Fibroblast of skin of left biceps (primary cell): ENCODE measurements at places on chromosomes 4 and X.

DNA sequence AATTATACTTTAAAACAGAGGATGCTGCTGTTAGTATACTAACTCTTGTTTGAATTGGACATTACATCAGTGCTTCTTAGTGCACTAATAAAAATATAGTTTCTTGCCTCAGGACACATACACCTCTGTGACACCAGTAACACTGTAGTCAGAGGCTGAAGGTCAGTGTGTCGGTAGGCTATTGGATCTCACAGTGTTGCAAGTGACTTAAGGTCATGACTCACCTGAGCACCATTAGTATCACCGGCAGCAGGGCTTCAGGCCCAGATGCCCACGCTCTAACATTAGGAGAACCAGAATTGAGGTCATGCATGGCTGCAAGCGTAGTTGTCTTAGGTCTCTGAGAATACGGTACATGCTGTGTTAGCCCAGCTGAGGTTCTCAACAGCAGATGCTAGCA lies 15.2 kb downstream of the ETDC start:
- no peak for DNase-seq

DNA sequence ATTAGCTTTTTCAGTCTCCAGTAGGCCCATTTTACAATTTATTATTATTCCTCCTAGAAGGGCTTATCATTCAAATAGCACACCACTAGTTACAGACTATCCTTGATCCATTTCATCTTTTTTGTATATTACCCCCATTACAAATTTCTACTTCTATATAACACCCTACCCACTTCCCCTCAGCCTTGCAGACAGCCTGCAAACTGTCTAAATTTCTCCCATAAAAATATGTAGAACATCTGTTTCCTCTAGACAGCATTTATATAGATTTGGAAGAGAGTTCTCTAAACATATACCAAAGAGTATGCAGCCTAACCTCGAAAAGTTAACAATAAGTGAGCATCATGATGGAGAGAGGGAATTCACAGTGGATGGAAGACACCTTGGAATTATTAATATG lies 30.8 kb downstream of the COMMD8 start:
- no peak for DNase-seq

DNA sequence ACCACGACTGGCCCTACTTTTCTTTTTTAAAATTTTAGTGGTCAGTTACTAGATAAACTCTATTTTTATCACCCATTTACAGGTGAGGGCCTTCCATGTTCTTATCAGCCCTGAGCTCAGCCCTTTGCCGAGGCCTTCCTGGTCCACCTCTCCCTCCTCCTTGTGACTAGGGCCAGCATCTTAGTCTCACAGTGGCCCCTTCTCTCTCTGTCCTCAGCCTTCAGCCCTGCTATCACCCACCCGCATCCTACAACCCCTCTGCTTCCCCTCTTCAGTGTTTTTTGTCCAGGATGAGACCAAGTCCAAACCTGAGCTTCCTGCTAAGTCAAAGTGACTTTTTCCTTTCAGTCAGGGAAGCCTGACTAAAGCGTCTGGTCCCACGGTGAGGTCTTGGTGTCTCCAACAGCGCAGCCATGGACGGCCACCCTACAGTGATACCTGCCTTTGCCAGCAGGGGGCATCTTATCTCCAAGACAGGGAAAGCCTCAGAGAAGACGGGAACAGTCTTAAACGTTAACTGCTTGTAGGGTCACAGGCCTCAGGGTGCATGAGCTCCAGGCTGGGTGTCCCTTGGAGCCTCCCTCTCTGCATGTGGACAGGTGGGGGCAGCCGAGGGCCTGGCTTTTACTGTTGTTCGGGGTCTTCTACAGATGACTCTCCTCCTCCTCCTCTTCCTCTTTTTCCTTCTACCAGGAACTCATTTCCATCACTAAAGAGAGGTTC lies 11.7 kb upstream of the GAGE10 start:
- DNase-seq, result no peak

DNA sequence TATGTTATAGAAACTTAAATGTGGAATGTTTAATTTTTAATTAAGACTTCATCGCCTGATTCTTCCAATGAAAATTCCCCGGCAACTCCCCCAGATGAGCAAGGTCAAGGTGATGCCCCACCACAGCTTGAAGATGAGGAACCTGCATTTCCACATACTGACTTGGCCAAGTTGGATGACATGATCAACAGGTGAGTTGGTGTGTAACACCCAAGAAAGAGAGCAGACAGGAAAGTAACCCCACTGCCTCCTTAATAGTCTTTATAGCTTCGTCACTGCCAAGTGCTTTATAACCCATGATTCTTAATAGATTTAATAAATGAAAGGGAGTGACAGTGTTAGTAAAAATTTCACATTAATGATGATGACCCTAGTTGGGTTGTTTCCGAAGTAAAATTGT lies 43.7 kb downstream of the USP9X start:
- DNase-seq, result no peak

- no peak for DNase-seq
Measured at GRCh38 chrX:123968383-123969050, 7.0 kb downstream of the STAG2 start.

DNA sequence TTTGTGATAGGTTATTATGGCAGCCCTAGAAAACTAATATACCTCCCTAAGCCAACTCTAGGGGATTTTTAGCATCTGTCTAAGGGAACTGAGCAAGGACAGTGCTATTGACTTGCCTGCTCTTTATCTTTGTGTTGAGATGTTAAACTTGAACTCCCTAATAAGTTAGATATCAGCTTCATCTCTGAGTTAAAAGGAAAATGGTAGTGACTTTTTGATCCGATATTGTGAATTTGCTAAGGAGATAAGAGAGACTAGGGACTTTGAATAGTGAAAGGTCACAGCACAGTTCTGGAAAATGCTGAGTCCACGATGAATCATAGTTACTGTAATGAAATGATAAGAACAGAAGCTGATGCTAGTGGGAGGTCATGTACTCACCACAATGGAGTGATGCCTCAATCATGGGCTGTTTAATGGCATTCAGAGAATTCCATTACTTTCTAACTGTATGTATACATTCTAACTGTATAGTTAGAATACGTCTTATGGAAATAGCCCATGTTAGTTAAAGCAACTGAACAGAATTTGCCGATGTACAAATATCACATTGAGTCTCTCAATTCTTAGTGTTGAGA lies 147.2 kb downstream of the GLRA3 start:
- no peak for DNase-seq

- DNase-seq, result no peak
Measured at GRCh38 chr4:17531538-17532285, 16.7 kb downstream of the CLRN2 start.

- DNase-seq, result no peak
Measured at GRCh38 chrX:24335871-24336270, 22.0 kb upstream of the SUPT20HL2 start.

GRCh38 chr4:1060121-1060520 lies 48.7 kb downstream of the FGFRL1 start:
- no peak for DNase-seq

DNA sequence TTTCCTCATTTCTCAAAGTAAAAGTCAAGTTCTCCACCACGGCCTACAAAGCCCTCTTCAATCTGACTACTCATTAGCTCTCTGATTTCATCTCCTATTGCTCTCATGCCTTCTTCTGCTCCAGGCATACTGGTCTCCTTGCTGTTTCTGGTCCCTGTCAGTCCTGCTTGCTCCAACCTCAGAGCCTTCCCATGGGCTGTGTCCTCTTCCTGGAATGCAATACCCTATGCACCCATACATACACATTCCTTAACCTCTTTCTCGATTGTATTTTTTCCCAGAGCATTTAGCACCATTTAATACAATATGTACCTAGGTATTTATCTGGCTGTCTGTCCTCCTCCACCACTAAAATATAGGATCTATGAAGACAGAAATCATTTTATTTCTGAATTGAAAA lies 385.2 kb downstream of the GASK1B start:
- DNase-seq, result no peak

DNA sequence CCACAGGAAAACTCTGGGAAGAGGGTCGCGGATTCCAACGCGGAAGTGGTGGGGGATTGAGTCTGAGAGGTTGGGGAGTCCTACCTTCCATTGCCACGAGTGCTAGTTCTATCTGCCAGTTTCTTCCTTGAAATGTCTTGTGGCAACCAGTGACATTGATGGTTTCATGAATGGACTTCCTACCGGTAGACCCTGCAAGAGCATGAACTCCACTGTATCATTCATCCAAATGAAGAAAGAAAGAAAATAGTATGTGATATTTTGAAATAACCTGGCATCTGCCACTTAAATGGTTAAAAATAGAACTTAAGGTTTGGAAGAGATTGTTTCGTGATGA lies 1.1 kb upstream of the SLC10A7 start:
- no peak for DNase-seq

DNA sequence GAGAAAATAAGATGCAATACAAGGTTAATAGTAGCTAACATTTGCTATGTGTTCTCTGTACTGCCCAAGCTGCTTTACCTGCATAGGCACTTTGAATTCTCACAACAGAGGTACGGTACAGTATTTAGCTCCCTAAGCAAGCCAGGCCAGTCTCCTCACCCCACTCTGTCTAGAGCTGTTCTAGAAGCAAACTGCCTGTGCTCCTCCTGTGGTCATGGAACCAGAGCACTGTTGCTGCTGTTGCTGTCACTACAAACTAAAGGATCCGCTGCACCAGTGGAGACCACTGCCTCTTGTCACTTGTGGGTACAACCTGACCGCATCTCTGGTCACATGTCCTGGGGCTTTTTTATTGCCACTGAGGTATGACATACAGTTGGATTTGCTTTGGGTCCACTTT lies 19.6 kb downstream of the ZNF330 start:
- no peak for DNase-seq

- no peak for DNase-seq
Measured at GRCh38 chrX:317424-318067, 1.1 kb downstream of the GTPBP6 start.

DNA sequence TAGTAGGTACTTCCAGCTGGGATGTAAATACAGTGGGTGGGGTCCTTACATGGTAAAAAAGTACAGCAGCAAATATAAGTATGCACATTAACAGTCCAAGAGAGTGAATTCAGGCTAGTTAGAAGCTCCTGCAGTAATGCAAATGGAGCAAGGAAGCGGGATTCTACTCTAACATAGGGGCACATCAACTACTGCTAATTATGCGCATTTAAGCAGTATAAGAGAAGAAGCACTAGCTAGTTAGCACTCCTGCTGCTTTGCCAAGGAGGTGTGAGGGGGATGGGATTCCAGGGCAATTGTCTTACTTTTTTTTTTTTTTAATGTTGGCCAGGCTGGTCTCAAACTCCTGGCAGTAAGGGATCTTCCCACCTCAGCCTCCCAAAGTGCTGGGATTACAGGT lies 284.1 kb downstream of the CHIC1 start:
- no peak for DNase-seq

GRCh38 chrX:45889471-45889870 lies 655.8 kb downstream of the ZNF674 start:
- no peak for DNase-seq

DNA sequence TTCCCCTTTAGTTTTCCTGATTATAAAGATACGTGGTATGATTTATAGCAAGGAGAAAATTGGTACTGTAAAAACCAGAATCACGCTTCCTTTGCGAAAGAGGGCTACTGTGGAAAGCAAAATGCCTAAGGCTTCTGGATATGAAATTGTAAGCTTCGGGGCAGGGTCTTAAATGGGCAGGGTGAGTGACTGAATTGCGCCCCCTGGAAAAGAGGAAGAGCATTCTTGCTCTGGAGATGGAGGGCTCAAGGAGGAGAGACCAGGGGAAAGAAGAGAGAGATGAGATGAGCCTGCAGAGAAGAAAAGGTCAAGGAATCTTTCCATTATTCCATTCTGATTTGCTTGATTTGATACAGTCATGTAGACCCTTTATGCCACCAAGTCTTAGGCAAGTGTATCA lies 13.1 kb upstream of the ETNPPL start:
- DNase-seq, result no peak
